ENCODE measurements at places on chromosomes 12 and 14.
A peak's percentile ranks its signal among the peaks of the same experiment; 100 is the strongest.

- DNase-seq: no peak
Observed at GRCh38 chr14:28671425-28671824, 95.2 kb upstream of the FOXG1 start.

DNA sequence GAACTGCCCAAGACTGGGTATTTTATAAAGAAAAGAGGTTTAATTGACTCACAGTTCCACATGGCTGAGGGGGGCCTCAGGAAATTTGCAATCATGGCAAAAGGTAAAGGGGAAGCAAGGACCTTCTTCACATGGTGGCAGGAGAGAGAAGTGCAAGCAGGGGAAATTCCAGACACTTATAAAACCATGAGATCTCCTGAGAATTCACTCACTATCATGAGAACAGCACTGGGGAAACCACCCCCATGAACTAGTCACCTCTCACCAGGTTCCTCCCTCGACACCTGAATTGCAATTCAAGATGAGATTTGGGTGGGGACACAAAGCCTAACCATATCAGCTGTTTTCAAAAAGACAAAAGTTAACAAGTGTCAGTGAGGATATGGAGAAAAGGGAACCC, 112.6 kb downstream of the FOXA1 start:
- DNase-seq: no peak

DNA sequence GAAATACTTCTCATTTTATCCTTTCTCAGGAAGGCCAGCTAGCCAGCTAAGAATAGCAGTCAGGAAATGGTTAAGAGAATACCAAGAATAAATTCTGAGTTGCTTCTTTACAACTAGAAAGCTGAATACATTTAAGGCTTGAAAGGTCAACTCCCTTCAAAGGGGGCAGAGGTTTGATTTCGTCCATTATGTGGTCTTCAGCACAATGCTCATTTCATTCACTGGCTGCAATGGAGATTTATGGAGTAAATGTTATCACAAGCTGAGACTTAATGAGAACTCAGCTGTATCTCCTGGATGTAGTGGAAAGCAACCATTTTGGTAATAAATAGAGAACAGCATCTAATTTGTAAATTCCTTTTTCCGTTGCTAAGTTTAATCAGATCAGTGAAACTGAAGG, 265.0 kb upstream of the FKBP4 start:
- no peak for DNase-seq

GRCh38 chr14:68685419-68686204, 107.3 kb downstream of the ZFP36L1 start:
- DNase-seq: no peak

DNA sequence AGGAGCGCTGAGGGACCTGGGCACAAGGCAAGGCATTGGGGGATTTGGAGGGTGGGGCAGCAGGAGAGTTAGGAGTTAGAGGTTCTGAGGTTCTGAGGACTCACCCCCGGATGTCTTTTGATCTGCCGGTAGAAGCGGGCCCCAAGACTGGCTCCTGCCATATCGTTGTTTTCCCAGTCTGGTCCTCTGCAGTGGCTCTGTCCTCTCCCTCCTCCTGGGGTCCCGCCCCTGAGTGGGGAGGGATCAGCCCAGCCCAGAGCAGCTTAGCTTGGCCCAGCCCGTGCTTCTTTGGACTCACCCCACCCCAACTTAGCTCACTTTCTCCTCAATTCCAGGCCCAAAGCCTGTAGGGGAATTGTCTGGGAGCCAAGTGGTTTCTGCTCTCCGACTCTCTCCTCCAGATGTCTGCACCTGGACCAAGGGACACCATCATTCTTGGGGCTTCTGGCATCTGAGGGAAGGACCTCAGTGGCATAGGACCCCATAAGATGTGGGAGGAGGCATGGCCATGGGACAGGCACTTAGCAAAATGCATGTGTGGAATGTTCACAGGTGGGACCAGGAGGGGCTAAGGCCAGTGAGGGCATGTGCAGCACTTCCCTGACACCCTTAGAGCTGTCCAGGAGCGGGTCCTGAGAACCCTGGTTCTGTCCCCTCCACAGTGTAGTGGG, 7.5 kb downstream of the SHMT2 start:
- no peak for DNase-seq

DNA sequence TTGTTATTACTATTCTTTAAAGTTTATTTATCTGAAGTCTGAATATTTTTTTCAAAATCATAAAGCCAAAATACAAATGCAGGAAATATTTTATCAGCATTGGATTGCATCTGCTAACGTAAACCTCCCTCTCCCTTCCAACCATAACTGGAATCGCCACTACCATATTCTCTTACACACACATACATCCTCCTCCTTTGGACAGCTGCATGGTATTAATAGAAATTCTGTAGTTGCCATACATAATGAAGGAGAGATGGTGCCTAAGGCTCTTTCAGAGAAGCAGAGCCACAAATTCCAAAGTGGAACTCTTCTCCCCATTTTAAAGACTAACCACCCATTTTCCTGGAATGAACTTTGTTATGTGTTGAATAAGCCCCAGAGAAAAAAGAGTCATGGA, 352.7 kb downstream of the MDGA2 start:
- DNase-seq: no peak

DNA sequence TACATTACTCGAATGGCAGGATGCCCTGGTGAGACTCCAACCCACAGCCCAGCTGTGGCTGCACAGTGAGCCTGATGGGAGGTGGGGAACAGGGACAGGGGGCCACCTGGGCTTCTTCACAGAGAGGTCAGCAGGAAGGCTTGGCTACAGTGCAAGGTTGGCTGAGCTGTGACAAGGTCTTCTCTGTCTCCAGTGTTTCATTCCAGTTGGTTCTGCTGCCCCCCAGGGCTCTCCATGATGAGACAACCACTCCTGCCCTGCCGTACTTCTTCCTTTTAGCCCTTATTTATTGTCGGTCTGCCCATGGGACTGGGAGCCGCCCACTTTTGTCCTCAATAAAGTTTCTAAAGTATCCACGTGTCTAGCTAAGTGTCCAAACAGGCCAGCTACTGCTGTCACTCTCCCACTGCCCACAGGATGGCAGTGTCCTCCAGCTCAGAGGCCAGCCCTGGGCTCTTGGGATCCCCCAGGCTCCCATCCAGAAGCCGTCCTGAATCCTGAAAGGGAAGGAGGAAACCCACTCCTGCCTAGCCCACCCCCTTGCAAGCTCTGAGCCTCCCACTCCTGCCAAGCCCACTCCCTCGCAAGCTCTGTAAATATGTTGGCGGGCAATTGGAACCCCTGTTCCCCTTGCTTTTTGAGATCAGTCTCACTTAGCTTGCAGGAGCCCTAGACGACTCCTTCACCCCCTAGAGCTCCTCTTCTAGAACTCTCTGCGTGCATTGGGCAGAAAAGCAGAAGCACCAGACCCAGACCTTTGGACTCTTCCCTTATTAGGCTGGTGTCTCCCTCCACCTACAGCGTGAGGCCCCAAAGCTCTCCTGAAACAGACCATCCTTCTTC, 5.4 kb downstream of the C1QL4 start:
- DNase-seq: no peak

- DNase-seq: no peak
Observed at GRCh38 chr12:122089077-122089476, 10.5 kb downstream of the MLXIP start.

GRCh38 chr14:88154926-88155325, 150.0 kb downstream of the GPR65 start:
- no peak for DNase-seq

DNA sequence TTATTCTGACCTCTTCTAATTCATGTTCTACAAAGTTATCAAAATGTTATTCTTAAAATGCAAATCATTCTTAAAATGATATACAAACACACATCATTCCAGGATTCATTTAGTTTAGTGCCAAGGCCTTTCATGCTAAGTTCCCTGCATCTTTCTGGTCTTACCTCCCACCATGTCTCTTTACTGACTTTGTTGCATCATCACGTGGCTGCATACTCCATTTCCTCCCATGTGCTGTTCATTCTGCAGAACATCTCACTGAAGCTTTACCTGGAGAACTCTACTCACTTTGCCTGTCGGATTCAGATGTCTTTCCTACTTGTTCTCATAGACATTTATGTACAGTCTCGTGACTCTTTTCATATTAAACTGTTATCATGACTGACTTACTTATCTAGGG, 278.1 kb downstream of the RAD51B start:
- DNase-seq: no peak

DNA sequence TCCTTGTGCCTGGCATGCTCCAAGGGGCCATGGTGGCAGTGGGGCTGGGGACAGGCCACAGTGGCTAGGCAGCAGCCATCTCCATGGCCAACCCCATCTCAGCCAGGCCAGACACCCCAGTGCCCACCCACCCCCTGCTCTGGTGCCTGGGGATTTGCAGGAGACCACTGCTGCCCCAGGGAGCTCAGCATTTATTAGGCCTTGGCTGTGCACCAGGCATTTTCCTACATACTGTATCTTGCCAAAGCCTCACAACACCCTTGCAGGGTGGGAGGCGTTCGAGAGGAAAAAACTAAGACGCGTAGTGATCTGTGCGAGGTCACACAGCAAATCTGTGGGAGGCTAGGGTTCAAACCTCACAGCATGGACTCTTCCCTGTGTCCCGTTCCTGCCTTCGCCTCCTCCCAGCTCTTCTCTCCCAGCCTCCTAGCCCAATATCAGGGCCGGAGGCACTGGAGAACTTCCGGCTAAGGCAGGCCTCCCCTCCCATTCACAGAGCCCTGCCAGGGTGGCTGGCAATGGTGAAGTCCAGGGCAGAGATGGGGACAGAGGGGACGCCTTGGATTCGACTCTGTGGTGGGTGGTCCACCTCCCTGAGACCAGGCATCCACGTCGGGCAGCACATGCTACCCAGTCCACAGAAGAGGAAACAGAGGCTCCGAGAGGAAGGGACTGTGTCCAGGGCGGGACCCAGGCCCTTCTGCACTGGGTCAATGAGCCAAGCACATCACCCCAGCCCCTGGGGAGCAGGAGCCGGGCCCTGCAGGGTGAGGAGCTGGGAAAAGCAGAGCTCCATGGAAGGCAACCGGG, 57.4 kb downstream of the FAM222A start:
- no peak for DNase-seq

GRCh38 chr14:77989441-77989991, 180.7 kb upstream of the NRXN3 start:
- DNase-seq: no peak

GRCh38 chr14:21300892-21301291, 21.0 kb downstream of the RPGRIP1 start:
- DNase-seq: no peak

- DNase-seq: no peak
Observed at GRCh38 chr12:132413931-132414588, 75.9 kb upstream of the FBRSL1 start.

DNA sequence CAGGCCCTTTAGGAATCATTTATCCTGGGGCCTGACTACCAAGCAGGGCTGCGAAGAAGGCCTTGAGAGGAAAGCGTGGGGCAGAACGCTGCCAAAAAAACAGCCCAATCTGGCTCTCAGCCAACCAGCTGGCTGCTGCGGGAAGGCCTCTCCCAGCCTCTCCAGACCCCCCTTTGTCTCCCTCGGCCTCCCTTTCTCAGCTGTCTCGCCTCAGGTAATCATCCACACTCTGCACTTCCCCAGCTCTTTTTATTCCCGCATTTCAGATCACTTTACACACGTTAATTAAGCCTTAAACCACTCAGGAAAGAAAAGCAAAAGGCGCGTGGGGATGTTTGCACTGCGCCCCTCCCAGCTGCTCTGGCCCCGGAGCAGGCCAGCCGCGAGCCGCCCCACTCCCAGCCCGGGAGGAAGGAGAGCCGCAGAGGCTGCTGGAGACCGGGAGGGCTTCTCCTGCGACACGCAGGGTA, 208.2 kb upstream of the FOXN3 start:
- no peak for DNase-seq

DNA sequence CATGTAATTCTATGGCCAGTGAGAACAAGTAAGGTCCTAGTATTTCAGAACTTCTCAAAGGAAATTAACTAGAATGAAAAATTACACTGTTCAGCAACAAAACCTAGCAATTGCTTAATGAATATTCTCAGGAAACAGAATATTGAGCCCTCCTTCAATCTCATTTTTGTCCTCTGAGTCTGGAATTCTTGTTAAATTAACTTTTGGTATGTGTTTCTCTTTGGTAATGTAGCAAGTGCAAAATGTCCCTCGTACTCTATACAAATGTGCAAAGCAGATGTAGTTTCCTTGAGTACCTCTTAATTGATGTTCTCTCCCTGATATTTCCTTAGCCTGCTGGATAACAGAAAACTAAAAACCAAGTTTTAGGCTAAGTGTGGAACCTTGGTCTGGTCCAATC, 190.8 kb upstream of the CNOT2 start:
- no peak for DNase-seq

DNA sequence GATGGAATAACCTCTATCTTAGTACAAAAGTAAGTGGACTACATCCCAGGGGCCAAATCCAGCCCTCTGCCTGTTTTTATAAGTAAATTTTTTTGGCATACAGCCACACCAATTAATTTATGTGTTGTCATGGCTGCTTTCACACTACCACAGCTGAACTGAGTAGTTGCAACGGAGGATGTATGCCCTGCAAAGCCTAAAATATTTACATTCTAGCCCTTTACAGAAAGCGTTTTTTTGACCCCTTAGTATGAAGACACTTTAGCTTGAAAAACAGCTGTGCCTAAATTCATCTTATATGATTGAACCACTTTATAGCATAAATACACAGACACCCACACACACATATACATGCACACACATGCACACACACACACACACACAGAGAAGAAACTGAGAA, 501.6 kb downstream of the EGLN3 start:
- no peak for DNase-seq

GRCh38 chr12:63064080-63064479, 86.9 kb downstream of the AVPR1A start:
- DNase-seq: no peak

- DNase-seq: no peak
Observed at GRCh38 chr14:59803052-59803540, 67.5 kb downstream of the RTN1 start.

DNA sequence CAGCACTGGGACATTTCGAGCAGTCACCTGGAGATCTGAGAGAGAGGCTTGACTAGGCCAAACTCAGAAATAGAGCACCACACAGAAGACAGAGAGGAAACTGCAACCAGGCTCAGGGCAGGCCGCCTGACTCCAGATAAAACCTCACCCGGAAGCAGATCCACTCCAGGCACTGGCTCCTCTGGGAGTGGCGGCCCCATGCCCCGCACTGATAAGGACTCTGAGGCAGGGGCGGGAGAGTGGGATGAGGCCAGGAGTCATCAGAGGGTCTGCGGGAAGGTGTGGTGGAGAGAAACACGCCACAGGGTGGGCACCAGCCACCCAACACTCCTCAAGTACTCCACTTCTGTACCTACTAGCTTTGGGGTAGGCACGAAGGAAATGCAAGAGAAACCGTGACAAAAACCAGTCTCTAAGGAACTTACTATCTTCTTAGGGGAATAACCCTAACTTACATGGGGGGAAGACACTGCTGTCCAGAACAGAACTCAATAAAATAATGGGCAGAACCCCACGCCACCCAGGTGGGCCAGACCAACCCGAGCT, 71.3 kb downstream of the CHGA start:
- DNase-seq: no peak

DNA sequence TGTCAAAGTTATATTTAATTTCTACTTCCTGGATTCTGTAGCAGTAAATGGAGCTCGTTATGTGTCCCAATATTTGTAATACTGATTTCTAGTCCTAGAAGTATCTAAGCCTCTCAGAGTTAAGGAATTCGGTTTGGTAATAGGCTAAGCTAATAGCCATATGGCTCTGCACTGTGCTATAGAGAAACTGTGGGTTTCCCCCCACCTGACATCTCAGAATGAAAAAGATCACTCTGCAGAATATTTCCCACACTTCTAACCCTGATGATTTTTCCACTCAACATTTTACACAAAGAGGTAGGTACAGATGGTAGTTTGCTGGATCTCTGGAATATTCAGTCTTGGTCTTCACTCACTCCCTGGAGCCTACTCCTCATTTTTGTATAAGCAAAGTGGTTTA, 71.2 kb downstream of the BORCS5 start:
- DNase-seq: no peak

- DNase-seq: peak; percentile 78
Observed at GRCh38 chr14:54175298-54175942, 218.8 kb upstream of the BMP4 start.
